ENCODE measurements at places on chromosomes 6 and 20.

DNA sequence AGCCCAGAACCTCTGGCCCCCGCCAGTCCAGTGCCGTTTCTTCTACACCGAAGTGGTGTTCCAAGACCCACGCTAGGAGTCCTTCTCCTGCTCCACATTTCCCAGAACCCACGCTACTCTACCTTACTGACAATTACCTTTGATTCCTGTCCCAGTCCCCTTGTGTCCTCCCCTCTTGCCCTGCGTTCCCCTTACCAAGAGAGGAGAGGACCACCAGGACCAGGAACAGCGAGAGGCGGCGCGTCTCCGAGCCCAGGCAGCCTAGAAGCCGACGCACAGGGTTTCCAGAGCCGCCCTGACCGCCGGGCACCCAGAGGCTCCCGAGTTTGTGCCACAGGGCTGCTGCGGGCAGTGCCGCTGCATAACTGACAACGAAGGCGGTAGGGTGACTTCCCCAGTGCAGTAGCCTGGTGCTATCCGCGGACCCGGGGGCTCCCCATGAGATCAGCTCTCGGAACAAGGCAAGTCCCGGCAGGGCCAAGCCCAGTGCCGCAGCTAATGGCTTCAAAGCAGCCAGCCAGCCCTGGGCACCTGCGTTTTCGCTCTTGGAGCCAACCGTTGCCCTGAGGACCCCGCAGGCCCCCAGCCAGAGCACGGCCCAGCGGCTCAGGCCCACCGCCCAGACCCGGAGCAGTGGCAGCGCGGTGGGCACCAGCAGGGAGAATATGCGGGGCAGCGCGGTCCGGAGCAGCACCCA, 512 bp downstream of the TAP1 start:
- DNase-seq, result no peak

- DNase-seq, result no peak
These were observed 32.1 kb downstream of the FAM83B start for GRCh38 chr6:54878718-54879117.

DNA sequence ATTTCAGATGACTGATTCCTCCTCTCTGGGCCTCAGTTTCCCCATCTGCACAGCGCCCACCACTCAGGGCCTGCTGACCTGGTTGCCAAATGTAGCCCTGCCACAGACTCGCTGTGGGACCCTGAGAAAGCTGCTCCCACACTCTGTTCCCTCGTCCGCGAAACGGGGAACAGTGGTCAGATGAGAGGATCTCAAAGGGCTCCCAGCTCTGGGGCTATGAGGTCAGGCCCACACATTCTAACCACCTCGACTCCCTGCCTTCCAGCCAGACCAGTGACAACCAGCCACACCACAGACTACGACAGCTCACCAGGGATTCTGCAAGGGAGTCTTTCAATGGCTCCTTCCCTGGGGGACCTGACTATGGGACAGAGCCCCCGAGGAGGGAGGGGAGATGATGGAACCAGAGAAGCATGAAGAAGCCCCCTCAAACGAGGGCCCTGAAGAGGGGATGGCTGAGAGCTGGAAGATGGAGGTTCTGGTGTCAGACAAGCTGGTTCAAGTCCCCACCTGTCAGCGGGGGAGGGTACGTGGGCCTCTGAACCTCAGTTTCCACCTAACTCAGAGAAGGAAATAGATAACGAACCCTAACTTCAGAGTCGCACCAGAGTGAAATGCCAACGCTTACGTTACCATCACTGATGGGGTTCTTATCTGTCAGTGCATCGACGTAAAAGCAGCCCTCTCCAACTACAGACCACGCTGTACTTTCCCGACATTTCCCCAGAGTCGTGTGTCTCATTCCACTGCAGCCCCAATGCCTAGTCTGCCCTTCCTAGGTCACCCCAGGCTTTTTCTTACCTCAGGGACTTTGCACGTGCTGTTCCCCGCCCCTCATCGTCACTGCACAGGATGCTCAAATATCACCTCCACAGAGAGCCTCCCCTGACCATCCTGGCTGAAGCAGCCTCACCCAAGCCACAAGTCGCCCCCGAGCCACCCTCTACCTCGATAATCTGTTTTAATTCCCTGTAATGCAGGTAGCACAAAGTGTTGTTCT, 60.5 kb downstream of the PREX1 start:
- no peak for DNase-seq

DNA sequence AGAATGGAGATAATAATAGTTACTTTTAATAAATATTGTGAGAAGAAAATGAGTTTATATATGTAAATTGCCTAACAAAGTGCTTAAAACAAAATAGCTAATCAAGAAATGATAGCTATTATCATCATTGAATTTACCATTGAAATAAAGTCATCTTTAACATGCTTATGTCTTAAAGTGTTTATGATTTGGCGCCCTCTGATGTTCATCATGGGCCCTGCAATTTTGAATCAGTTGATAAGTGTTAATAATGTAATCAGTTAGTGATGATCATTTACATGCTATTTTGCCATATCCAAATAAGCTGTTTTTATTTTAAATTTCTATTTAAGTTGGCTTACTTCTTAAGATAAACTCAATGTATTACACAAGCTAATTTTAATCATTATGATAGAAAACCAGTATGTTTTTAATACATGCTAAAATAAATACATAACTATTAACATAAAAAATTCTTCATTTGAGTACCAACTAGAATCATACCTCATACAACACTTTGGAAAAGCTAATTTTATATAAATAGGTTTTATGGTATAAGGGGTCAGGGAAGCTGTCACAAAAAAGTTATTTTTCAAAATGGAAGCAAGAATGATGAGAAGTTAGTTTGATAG, 39.2 kb upstream of the TPD52L1 start:
- no peak for DNase-seq
